ENCODE measurements at places on chromosomes 1 and 21.

DNA sequence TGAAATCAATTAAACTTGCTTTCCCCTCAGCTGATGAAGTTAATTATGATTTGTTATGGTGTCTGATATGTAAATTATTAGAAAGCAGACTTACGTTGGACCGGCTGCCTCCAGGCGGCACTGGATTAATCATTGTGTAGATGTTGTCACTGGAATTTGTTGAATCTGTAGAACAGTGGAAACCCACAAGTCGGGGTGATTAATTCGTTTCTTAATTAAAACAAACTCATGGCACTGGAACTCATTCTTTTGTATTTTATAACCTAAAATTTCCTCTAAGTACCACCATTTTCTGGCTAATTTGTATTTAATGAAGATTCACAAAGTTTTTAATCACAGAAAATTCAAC is 39.0 kb downstream of the MRPL37 start:
- no peak for DNase-seq

GRCh38 chr1:117537291-117537920 is 68.4 kb upstream of the TENT5C start:
- DNase-seq: no peak

DNA sequence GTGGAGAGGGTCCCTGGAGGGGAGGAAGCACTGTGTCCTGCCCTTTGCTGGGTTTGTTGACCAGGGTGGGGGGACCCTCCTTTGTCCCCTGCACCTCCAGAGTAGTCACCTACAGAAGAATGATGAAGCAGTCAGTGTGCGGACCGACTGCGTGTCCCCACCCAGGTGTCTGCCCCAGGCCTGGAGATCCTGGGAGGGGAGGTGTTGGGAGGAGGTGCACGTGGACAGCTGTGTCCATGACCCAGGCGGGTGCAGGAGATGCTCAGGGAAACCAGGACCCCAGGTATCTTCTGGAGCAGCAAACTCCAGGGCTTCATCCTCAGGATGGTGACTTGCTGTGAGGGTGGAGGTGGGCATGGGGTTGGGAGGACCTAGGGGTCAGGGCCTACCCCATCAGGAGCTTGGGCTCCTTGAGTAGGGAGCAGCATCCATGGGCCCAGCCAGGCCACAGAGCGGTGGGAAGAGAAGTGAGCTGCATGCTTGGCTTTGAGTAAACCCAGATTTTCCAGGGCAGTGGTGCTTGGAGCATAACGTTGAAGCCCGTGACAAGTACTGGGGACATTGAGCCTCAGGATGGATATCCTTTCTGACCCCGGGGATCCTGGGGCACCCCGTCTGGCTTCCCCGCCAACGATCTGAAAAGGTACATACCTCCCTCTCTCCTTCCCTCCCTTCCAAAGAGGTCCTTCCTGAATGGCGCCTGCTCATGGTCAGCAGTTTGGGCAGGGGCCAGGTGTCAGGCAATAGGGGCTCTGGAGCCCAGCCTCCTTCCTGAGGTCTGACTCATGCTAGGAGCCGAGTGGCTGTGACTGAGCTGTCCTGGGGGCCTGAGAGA is 13.7 kb downstream of the ACTRT2 start:
- no peak for DNase-seq

- no peak for DNase-seq
Observed at GRCh38 chr1:228228601-228229074, 20.8 kb downstream of the OBSCN start.

GRCh38 chr1:185608177-185608576 is 126.0 kb upstream of the HMCN1 start:
- no peak for DNase-seq

DNA sequence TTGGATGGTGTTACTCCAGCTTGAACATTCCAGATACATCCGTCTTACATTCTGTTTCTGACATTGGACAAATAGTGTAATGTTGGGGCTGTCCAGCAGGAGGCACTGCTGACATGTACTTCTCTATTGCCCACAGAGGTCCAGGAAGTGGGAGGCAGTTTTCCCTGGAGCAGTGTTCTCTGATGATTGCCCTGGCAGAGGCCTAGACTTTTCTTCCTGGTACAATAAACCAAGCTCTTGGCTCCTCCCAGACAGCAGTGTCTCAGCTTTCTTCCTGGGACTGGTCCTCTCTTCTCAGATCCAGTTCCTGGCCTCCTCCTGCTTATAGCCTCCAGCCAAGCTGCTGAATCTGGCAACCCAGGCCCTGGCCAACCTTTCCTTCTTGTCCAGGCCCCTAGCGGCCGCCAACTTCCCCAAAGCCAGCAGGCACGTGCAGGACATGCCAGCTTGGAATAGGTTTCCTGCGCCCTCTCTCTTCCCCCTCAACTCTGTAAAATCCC is 14.9 kb upstream of the IFNLR1 start:
- DNase-seq: no peak

DNA sequence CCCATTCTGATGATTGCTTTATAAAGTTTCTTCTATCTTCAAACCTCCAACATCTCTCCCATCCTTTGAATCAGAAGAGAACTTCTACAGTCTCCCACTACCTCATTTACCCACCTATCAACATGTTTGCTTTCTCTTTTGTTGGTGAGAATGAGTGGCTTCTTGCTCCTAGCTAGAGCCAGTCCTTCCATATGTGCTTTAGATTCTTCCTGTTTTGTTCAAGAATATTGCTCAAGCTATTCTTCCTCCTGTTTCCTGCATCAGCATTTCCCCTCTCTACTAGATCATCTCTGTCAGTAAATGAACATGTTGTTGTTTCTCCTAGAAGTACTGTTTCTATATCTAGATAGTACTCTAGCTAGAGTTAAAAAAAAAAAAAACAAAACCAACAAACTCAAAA is 6.3 kb downstream of the ATF6 start:
- no peak for DNase-seq

GRCh38 chr1:230636575-230637148 is 5.6 kb upstream of the COG2 start:
- no peak for DNase-seq

GRCh38 chr1:27868932-27869718 is 3.2 kb upstream of the THEMIS2 start:
- DNase-seq: no peak

DNA sequence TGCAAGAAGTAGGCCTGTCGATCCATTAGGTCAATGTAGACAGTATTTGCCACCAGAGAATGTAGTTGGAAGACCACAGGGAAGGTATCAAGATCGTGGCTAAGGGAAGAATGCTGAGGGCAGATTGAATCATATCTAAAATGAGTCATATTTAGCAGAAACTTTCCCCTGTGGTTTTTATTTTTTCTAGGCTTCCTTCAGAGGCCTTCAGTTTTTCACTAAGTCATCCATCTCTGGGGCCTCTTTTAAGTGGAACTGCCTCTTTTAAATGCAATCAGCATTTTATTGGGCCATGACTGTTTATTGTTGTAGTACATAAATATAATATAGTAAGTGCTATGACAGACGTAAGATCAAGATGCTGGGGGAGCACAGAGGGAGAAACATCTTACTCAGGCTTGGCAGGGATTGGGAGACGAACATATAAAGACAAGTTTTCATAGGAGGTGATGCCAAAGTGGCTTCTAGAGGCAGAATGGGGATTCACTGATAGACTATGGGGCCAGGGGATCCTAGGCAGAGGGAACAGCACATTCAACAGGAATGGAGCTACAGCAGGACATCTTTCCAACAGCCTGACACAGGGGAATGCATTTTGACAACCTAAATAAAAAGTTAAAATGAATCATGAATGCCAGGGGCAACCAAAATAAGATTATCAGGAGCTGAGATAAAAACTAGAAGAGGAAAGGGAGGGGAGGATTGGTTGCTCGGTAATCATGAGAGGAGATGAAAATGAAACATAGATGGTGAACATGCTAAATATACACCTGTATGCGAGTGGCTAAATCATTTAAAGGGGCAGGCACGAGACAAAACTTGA is 20.1 kb downstream of the UBE2U start:
- DNase-seq: no peak

GRCh38 chr1:9841460-9841859 is 17.7 kb upstream of the CLSTN1 start:
- DNase-seq: no peak

- DNase-seq: no peak
Observed at GRCh38 chr1:227742738-227743715, 7.8 kb downstream of the SNAP47 start.

- DNase-seq: no peak
Observed at GRCh38 chr1:47993416-47993740, 3.8 kb downstream of the TRABD2B start.

DNA sequence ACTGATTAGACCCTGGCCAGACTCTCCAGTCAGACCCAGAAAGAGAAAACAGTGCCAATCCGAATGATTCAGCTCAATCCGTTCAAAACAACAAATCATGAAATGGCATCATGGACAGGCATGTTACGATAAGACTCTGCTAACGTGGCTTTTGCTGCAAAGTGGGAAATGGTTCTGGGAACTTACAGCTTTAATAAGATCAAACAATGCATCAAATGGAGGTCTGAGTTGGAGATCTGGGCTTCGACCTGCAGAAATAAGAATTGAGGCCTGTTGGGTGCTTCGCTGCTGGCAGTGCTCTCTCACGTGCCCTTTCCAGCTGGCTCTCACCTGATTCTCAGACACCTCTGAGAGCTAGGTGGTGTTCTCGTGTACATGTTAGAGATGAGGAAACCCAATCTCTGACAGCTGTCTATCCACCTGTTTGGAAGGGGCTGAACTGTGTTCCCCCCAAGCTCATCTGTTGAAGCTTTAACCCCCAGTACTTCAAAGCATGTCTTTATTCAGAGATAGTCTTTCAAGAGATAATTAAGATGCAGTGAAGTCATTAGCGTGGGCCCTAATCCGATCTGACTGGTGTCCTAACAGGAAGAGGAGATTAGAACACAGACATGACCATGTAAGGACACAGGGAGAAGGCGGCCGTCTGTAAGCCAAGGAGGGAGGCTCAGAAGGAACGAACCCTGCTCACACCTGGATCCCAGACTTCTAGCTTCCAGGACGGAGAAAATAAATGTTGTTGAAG is 45.5 kb upstream of the ETS2 start:
- no peak for DNase-seq

- no peak for DNase-seq
Observed at GRCh38 chr1:211490038-211490678, 1.8 kb downstream of the RD3 start.

DNA sequence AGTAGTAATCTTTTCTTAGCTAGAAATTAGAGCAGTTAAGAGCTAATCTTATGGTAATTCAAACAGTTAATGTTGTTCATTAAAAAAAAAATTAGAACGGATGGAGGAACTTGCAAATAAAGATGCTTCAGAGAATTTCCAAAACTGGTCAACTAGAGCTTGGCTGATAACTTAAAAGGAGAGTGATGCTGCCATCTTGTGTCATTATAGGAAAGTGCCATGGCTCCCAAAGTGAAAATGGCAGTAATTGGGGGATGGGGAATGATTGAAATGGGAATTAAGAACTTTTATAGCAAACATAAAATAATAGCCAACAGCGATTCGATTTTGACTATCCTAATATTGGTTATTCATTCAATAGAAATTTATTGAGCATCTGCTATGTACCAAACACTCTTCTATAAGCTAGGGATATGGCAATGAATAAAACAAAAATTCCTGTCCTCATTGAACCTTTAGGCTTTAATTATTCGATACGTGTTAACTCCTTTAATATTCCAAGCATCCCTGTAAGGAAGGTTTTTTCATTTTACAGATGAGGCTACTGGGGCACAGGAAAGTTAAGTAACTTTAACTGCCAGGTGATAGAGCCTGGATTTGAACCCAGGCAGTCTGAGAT is 5.7 kb upstream of the PLPP3 start:
- no peak for DNase-seq

DNA sequence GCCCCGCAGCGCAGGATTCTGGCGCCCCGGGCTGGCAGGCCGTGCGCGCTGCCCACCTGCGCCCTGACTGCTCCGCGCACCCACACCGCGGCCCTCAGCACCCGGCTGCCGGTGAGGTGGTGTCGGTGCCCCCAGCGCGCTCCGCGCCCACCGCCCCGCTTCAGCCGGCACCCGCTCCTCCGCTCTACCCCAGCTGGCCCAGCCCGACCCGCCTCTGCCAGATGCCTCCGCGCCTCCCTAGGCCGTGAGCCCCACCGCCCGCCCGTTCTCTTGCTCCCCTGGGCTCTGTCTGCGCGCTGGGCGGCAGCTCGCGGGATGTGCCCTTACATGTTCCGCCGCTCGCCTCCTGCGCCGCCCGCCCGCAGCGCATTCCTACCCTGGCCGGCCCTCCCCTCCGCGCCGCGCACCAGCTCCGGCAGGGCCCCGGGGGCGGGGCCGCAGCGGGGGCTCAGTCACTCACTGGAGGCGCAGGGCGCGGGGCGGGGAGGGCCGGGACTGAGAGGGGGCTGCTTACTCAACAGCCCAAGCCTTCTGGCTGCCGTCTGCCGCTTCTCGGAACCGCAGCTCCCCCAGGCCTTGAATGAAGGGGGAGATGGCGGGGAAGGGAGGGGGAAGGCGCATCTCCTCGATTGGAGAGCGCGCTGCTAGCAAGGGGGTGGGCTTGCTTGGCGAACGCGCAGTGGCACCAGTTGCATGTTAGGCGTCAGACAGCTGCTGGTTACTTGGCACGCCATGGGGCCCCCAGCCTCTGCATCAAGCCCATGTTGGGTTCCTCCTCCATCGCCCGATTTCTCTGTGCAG is at the start of gene PHLDA3:
Gene PHLDA3 (minus strand): TSS at position 345 of the 801 bp plus-strand sequence. CDS start 402 bp downstream, outside the sequence.
- DNase-seq: no peak

GRCh38 chr1:24908591-24909259 is 21.4 kb downstream of the RUNX3 start:
- DNase-seq: no peak

- no peak for DNase-seq
Observed at GRCh38 chr1:95096218-95096841, 20.8 kb upstream of the TLCD4 start.

DNA sequence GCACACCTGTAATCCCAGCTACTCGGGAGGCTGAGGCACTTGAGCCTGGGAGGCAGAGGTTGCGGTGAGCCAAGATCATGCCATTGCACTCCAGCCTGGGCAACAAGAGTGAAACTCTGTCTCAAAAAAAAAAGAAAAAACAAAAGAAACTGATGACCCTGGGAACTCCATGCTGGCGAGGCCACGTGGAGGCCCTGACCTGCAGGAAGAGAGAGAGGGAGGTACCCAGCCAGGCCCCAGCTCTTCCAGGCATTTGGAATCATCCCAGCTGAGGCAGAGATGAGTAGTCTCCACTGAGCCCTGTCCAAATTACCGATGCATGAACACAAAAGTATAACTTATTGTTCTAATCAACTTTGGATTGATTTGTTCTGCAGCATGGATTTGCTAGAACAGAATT is 132.0 kb upstream of the ZBTB40 start:
- DNase-seq: no peak

- no peak for DNase-seq
Observed at GRCh38 chr21:14414932-14415508, 32.1 kb upstream of the HSPA13 start.

DNA sequence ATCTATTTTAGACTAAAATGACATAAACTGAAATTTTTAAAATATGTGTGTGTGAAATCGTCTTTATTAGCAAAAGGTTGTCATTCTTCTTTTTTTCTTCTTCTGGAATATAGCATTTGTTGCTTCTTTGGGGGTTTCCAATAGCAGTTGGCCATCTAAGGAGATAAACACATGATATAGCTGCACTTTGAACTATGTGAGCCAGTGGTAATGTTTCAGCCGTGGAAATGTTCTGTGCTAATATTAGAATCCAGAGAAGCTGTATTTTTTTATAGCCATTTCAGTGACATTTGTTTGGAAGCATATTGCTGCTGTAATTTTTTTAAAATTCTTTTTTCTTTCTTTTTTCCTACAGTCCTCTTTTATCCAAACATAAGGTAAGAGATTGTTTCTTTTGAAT is 75.1 kb downstream of the CNST start:
- no peak for DNase-seq

- no peak for DNase-seq
Observed at GRCh38 chr1:78255383-78255782, 209.6 kb downstream of the GIPC2 start.

GRCh38 chr1:27864264-27864895 is 8.0 kb upstream of the THEMIS2 start:
- no peak for DNase-seq

Measured in esophagus squamous epithelium (tissue), 5 donors.